ENCODE measurements at places on chromosomes 3 and 15. TPM values are rescaled to one million over a fixed set of nuclear protein-coding genes. Genes with fewer than 3 reads are reported as not detected.

- H3K27ac ChIP-seq, result peak overlapping the region; percentile 16
- H3K4me3 ChIP-seq, result peak overlapping the region; percentile 96
- DNase-seq, result peak; percentile 74
- peaks cover 12% of the 10 kb centered on the region for H3K27me3 ChIP-seq
- peaks cover 28% of the 10 kb centered on the region for H3K4me1 ChIP-seq
Measured at GRCh38 chr15:89575656-89576416, 567 bp downstream of the TICRR start.

- H3K4me1 ChIP-seq, result no peaks in the 10 kb centered on the region
- no peaks in the 10 kb centered on the region for H3K27me3 ChIP-seq
- no peaks in the 10 kb centered on the region for H3K36me3 ChIP-seq
- H3K4me3 ChIP-seq, result no peak overlapping the region
- no peak overlapping the region for H3K27ac ChIP-seq
- DNase-seq, result no peak
Measured at GRCh38 chr15:28935316-28935715, 49.5 kb downstream of the APBA2 start.

DNA sequence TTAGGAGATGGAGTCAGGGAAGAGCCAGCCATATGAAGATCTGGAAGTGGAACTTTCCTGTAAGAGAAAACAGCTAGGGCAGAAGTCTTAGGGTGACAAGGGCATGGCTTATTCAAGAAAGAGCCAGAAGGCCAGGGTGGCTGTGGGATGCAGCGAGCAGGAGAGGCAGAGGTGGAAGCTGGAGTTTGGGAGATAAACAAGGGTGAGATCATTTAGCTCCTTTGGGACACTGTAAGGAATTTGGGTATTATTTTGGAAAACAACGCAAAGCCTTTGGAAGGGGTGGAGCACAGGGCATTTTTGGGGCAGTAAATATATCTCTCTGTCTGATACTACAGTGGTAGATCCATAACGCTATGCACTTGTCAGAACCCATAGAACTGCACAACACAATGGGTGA, 5.0 kb upstream of the IL16 start:
- no peak for DNase-seq
- H3K4me1 ChIP-seq, result peaks cover 23% of the 10 kb centered on the region
- H3K36me3 ChIP-seq, result no peaks in the 10 kb centered on the region
- H3K27ac ChIP-seq, result no peak overlapping the region
- H3K27me3 ChIP-seq, result no peaks in the 10 kb centered on the region
- H3K4me3 ChIP-seq, result no peak overlapping the region

GRCh38 chr3:122298239-122298638, 26.8 kb upstream of the CSTA start:
- H3K27me3 ChIP-seq, result no peaks in the 10 kb centered on the region
- no peak overlapping the region for H3K27ac ChIP-seq
- no peak for DNase-seq
- H3K36me3 ChIP-seq, result no peaks in the 10 kb centered on the region
- no peak overlapping the region for H3K4me3 ChIP-seq
- no peaks in the 10 kb centered on the region for H3K4me1 ChIP-seq

DNA sequence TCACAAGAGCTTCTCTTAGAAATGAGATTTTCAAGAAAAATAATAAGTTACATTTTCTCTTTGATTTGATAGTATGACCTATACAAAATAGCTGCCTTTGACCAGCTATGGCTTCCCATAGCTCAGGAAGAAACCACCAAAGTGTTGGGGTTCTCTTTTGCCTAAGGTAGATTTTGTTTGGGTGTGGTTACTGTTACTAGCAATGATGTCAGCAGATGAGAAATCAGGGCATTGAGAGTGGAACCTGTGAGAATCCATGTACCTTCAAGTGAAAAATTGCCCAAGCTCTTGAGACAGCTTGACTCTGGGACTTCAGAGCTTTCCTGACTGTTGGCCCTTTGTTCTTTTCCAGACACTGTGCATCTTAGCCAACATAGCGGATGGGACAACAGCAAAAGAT, 45.6 kb downstream of the NME9 start:
- H3K36me3 ChIP-seq, result peaks cover 18% of the 10 kb centered on the region
- no peak for DNase-seq
- H3K27me3 ChIP-seq, result no peaks in the 10 kb centered on the region
- H3K4me1 ChIP-seq, result no peaks in the 10 kb centered on the region

- H3K27me3 ChIP-seq, result no peaks in the 10 kb centered on the region
- H3K36me3 ChIP-seq, result no peaks in the 10 kb centered on the region
- H3K4me1 ChIP-seq, result no peaks in the 10 kb centered on the region
- H3K4me3 ChIP-seq, result no peak overlapping the region
Measured at GRCh38 chr3:11917051-11917450, 70.4 kb upstream of the TAMM41 start.

DNA sequence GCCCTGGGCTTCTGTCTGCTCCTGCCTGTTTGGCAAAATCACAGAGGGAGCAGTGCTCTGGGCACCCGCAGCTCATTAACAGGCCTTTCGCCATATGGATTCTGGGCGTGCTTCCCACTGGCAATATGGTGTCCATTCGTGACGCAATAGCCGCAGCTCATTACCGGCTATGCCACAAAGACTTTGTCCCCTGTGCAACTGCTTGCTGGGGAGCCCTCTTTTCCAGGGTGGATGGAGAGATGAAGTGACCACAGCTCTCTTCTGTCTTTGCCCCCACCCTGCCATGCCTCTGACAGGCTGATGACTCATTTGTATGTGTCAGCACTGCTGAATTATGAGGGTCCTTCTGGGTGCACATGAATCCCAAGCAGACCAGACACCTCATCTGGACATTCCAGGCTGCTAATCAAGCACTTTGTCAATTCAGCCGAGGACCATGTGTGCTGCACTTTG, 214.3 kb upstream of the FEZF2 start:
- H3K27ac ChIP-seq, result peak overlapping the region; percentile 95
- no peaks in the 10 kb centered on the region for H3K27me3 ChIP-seq
- H3K4me1 ChIP-seq, result peaks cover 29% of the 10 kb centered on the region
- no peaks in the 10 kb centered on the region for H3K36me3 ChIP-seq

DNA sequence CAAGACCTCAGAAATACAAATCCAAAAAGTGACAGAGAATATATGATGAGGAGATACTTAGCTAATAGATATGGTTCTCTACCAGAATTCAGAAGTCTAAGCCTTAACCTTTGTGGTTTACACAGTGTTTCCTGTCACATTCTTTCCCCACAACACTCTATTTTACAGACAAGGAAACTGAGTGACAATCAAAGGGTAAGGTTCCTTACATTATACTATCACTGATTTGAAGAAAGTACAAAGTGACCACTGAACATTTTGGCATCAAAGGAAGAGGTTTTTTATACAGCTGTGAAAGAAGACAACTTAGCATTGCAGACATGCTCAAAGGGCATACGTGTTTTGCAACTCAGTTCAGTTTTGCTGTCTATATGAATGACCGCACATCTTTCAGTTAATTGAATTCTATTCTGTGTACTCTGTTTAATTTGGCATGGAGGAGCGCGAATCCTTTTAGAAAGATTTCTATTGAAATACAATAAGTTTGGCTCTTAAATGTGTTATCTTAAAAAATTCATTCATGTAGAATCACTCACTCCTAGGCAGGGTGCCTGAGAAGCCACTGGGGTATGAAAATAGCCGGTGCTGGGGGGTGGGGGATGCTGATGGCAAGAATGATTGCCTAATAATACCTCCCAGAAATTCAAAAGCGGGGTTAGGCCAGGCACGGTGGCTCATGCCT, 66.5 kb upstream of the SKOR1 start:
- H3K36me3 ChIP-seq, result no peaks in the 10 kb centered on the region
- H3K27me3 ChIP-seq, result no peaks in the 10 kb centered on the region
- peak; percentile 66 for DNase-seq
- no peak overlapping the region for H3K27ac ChIP-seq

DNA sequence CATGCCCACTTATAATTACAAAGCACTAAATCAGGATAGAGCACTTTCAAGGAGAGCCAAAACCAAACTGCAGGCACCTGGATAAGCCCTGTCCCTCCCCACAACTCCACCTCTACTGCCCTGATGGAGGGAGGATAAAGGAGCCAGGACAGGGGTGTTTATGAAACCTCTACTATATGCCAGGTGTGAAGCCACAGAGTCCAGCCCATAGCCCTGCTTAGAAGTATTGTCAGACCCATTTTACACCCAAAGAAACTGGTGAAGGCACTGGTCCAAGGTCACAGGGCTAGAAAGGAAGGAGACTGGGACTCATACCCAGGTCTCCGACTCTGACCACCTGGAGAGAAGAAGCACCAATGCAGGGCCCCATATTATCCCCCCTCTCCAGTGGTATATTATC, 48.7 kb downstream of the SH3BP5 start:
- H3K27me3 ChIP-seq, result no peaks in the 10 kb centered on the region
- no peak for DNase-seq
- peaks cover 5% of the 10 kb centered on the region for H3K36me3 ChIP-seq
- H3K4me1 ChIP-seq, result peaks cover 18% of the 10 kb centered on the region
- H3K27ac ChIP-seq, result no peak overlapping the region

GRCh38 chr15:98525661-98526001, 122.7 kb upstream of the IGF1R start:
- H3K27ac ChIP-seq, result no peak overlapping the region
- H3K36me3 ChIP-seq, result no peaks in the 10 kb centered on the region
- DNase-seq, result no peak
- H3K4me3 ChIP-seq, result no peak overlapping the region

The PPCDC gene
- 5.6 TPM for total RNA-seq

DNA sequence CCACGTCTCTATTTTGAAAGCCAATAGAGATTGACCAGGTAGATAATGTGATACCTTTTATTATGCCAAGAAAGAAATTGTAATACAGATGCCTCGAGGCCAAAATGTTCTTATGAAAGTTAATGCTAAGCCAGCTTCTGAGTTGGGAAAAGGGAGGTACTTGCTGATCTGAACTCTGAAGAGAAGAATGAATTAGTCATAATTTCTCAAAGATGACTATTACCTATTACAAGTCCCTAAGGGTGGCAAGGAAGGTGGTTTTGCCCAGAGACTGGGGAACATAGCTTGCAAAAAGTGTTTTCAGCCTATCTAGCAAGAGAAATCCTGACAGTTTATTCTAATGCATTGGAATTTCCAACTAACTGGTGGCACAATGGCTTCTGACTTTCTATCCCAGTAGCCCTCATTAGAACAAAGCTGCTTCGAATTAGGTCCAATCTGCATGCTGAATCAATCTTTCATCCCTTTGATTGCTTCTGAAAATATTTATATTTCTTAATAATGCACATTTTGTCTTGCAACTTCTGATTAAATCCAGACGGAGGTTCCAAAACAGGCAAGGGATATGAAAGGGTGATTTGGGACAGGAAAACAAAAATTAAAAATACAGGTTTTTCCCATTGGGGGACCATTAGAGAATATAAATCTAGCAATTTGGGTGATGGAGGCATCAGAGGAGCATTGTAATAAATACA, 17.7 kb upstream of the NR2F2 start:
- no peak overlapping the region for H3K27ac ChIP-seq
- DNase-seq, result no peak
- H3K27me3 ChIP-seq, result no peaks in the 10 kb centered on the region
- H3K4me1 ChIP-seq, result peaks cover 14% of the 10 kb centered on the region
- no peaks in the 10 kb centered on the region for H3K36me3 ChIP-seq
- no peak overlapping the region for H3K4me3 ChIP-seq

GRCh38 chr3:18438586-18438985, 13.4 kb upstream of the SATB1 start:
- H3K27ac ChIP-seq, result no peak overlapping the region
- no peaks in the 10 kb centered on the region for H3K36me3 ChIP-seq
- H3K4me1 ChIP-seq, result peaks cover 4% of the 10 kb centered on the region
- DNase-seq, result no peak

The GPR27 gene
- total RNA-seq, result not detected
